Peyer's patch (tissue), 4 donors: ENCODE measurements at places on chromosomes 12 and 14. TPM values are rescaled to one million over a fixed set of nuclear protein-coding genes. Genes with fewer than 3 reads are reported as not detected.

The TC2N gene
- total RNA-seq = 35.2 TPM

The MYF6 gene
- not detected for total RNA-seq

The GNPNAT1 gene
- total RNA-seq = 14.4 TPM

The EMP1 gene
- 110 TPM for total RNA-seq

The PTMS gene
- 87.5 TPM for total RNA-seq

The B4GALNT1 gene
- total RNA-seq = not detected

The PTCSC3 gene
- total RNA-seq = not detected

The HEATR5A gene
- total RNA-seq = 37.5 TPM

The RAB3IP gene
- 58.2 TPM for total RNA-seq

The KRT6A gene
- not detected for total RNA-seq

The FOXN4 gene
- not detected for total RNA-seq

The MSI1 gene
- 2.9 TPM for total RNA-seq
